ENCODE measurements at places on chromosomes 2 and 18.

GRCh38 chr2:84830095-84830494 lies 50.8 kb downstream of the TRABD2A start:
- DNase-seq = no peak

DNA sequence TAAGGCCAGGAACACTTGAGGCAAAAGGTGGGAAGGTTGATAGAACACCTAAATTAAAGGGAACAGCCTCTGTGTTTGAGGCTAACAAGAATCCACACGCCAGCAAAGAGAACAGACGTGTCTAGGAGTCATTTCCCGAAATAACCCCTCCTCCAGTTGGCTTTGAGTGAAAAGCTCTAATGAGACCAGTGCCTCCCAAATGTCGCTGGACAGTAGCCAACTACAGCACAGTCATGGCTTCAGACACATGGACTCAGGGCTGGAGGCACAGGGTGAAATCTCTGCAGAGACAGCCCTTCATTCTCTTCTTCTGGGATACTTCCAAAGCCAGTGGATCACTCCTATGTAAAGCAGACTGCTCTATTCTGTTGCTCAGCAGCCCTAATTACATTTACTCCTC lies 49.6 kb downstream of the SOWAHC start:
- no peak for DNase-seq

- DNase-seq = no peak
Measured at GRCh38 chr2:69547984-69548715, 95.4 kb downstream of the AAK1 start.

DNA sequence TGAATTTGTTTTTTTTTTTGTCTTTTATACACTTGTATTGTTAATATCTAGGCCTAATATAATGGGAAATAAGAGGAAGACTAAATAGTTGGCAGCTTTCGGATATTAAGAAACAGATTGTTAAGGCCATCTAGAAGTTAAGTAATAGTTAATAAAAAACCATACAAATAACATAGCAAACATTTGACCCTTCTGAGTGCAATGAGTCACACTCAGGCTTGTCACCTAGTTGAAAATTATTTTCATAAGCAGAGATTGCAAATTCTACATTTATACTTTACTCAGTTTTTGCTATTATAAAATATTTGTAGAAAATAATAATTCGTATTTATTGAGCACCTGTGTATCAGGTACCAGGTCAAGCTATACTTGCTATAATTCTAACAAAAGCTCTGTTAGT lies 2.4 kb downstream of the NUP35 start:
- no peak for DNase-seq

- DNase-seq = no peak
Measured at GRCh38 chr18:23165271-23166068, 30.2 kb downstream of the CABLES1 start.

DNA sequence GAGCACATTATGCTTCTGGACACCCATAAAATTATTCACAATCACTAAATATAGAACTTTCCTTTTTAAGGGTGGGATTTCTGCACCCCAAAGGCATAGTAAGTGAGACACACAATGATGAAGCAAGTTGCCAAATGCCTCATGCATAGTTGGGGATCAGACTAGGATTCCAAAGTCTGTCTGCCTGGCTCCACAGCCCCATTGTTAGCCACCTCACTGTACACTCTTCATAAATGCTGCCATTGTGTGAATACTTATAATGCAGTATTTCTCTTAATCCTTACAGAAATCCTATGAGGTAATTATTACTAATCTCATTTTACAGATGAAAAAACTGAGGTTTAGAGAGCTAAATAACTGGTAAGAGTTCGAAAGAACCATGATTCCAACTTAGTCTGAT lies 738.6 kb downstream of the ERBB4 start:
- DNase-seq = no peak

DNA sequence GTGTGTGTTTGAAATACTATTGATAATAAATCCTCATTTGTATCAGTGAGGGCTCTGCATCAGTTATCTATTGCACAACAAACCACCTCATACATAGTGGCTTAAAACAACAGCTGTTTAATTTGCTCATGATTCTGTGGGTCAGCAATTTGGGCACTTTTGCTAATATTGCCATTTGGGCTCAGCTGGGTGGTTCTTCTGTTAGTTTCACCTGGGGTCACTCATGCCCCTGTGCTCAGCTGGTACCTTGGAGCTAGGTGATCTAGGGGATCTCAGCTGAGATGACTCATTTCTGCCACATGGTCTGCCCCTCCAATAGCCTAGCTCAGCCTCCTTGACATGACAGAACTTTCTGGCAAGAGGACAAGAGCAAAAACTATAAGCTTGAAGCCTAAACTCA lies 126.3 kb downstream of the LYPD6B start:
- no peak for DNase-seq

GRCh38 chr2:226746196-226746800 lies 53.3 kb downstream of the IRS1 start:
- DNase-seq = no peak

- no peak for DNase-seq
Measured at GRCh38 chr2:200077210-200077650, 121.8 kb downstream of the MAIP1 start.

GRCh38 chr2:46003903-46004473 lies 293.2 kb upstream of the EPAS1 start:
- no peak for DNase-seq

GRCh38 chr18:377088-377487 lies 109.2 kb upstream of the THOC1 start:
- no peak for DNase-seq

DNA sequence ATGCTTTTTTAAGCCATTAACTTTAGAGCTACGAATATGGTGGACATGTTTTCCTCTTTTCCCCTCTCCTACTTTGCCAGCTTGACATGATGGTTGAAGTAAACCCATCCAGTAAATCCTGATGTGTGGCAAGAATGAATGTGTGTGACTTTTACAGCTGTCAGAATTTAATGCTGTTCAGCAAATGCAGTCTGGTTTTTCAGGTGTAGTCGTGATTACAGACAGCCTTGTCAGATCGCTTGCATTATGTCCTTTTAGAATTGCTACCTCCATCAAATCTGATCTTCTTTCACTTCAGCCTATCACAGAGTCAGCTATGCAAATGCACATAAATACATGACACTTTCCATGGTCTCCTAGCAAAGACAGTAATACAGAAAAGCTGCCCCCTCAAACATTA lies 278.5 kb downstream of the FBXO15 start:
- DNase-seq = no peak

DNA sequence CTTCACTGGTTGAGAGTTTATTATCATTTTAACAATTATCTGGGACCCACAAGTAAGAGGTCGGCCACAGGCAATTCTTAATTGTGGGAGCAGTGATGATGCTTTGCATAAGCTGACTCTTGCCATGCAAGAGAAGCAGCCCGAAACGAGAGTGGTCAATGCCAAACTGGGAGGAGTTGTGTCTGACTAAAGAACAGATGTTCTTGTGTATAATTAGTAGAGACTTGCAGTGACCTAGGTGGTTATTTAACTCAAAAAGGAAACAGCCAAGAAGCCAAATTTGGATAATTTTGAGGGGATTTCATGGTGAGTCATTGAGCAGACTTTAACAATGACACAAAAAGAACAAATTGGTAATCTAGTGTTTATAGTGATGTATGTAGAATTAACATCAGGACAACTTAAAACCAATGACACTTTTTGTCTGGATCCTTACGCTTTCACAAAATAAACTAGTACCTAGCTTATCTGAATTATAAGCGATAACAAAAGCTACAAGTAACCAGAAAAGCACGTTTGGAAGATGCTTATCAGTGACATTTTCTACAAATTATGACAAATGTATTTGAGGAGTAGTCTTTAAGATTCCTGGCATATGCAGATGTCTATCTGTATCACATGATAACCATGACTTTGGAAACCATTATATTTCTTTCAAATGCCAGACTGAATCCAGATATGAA lies 184.7 kb upstream of the DLGAP1 start:
- DNase-seq = no peak

DNA sequence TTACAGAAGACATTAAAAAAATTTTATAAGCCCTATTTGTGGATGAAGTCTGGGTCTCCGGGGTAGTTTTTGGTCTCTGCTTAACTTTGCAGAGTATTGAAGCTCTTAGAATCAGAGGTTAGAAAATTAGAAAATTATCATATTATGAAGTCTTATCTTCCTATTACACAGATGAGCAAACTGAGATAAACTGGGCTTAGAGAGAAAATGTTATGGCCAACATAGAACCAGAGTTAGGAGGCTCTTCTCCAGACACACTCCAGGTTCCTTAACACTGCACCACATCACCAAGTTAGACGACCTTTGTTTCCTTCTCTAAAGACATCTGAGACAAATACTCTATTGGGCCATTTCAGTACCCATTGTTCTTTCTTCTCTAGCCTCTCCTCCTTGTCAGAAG lies 36.7 kb upstream of the NEB start:
- no peak for DNase-seq

GRCh38 chr2:121103960-121104359 lies 181.0 kb downstream of the TFCP2L1 start:
- DNase-seq = no peak

GRCh38 chr2:55912926-55913325 lies 10.7 kb downstream of the EFEMP1 start:
- DNase-seq = no peak

DNA sequence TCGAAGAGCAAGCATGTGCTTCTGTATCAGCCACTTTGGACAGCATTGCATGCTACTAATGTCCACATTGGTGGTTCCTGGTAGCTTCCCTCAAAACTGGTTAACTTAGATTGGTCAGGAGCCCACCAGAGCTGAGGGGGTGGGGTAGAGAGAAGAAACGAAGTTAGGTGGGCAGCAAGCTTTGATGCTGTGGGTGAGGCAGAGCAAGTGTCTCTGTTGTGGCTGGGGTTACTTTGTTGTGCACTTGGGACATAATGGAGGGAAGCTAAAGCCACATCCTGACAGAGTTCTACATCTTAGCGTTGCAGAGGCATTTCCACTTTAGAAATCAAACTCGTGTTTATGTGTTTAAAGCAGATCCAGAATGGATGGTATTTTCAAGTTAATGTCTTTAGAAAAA lies 82.7 kb downstream of the FAM168B start:
- no peak for DNase-seq
